Stimulated activated CD8-positive, alpha-beta memory T cell treated with anti-CD3 and anti-CD28 coated beads, Interleukin-7, amount 100 ng/mL, for 1 hour (primary cell): ENCODE measurements at places on chromosomes 2 and 18.

GRCh38 chr2:60882971-60883753, 1.8 kb downstream of the REL start:
- DNase-seq, result no peak

- no peak for DNase-seq
These were observed 328.9 kb downstream of the ZEB2 start for GRCh38 chr2:144190908-144191605.

DNA sequence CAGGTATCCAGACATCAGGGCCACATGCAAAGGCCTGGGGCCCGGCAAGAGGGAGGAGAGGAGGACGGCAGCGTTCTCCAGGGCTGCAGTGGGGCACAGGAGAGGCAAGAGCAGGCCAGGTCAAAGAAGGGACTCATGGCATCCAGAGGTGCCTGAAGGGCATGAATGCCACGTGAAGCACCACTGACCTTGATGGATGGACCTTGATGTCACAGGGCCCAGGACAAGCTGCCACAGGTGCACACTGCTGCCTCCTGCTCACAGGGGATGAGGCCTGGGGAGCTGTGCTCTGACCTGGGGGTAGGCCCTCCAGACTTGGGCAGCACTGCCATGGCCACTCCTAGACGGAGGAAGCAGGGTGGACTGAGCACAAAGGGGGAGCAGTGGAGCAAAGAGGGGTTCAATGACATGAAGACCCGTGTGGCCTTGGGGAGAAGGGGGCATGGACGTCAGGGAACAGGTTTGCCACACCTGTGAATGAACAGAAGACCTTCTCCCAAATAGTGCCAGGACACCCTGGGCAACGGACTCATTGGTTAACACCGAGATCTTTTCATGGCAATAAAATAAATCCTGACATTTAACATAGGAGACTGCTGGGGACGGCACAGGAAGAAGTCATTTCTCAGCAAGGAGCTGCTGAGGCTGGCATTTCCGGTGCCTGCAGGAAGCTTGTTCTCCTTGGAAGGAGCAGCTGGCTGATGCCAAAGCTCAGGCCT, 65.6 kb downstream of the EMX1 start:
- no peak for DNase-seq

GRCh38 chr2:134306521-134306920, 52.6 kb downstream of the MGAT5 start:
- no peak for DNase-seq

DNA sequence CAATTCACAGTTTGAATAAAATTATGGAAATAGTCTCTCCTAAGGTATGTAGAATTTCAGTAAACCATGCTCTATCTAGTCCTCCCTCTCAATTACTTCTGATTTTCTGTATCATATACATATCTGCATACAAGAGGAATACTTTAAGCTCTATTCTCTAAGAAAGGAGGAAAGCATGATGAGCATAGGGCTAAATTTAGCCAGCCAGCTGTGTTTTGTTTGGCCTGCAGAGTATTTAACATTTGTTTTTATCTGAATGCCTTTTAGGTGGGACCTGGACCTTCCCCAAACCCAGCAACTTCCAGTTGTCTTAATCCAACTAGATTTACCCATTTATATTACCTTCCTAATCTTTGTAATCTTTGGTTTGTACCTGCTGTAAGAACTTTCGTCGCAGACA, 42.2 kb upstream of the FAM117B start:
- DNase-seq, result no peak
